Urinary bladder (tissue), 4 donors: ENCODE measurements at places on chromosomes 6 and 20.

DNA sequence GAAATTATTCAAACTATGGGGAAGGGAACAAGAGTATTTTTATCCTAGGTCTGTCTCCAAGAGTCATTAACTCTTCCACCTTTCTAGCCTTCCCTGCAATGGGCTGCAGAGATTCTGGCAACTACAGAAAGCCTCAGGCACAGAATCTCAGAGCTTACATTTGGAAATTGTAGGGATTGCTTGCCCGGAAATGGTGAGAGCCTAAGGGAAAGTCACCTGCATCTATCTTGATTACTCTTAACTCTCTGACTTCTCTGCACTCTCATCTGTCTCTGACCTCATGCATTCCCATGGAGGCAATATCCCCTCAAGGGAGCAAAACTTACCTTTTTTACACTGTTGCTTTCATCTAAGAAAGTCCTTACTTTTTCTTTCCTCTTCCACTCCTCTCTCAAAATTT is 513.2 kb upstream of the MARCKS start:
- no peak for DNase-seq

- no peak for DNase-seq
Observed at GRCh38 chr20:37516811-37517750, 4.0 kb upstream of the NNAT start.

DNA sequence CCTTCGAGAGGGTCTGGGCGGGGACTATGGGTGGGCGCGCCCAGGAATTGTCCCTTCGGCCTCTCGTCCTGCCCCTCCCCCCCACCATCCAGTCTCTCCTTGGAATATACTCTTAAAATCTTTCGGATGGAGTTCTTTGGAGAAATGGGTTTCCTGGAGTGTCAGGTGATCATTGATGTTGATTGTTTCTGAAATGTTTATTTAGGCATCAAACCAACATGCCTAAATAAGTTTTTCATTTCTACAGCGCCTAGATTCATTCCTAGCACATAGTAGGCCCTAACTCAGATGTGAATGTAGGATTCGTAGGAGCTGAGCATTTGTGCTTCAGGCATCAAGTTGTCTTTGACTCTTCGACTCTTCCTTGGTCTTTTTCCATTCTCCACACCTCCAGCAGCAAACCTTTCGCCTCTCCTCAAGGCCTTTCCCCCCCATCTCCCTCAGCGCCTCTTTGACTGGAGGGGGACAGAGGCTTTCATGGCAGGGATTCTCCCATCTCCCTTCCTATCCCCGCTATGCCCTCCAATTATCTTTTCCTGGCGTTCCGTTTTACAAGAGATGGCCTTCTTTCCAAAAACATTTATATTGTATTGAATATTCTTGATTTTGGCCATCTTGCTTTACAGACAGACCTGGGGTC is 610 bp downstream of the CASP8AP2 start:
- DNase-seq, result no peak

DNA sequence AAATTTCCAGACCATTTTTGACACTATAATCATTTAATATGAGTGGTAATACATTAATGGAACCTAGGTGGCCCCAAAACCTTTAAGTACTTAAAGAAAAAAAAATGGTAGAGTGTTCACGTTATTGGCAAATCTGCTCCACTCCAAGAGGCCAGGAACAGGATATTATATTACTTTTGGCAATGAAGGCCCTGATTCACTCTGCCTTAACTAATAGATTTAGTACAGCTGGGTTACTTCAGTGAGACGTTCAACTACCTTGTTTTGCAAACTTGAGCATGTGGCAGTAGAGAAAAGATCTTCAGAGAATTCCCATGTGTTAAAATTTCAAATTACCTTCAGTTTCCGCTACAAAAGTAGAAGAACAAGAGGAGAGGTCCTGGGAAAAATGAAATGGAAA is 12.8 kb downstream of the ADNP start:
- no peak for DNase-seq

DNA sequence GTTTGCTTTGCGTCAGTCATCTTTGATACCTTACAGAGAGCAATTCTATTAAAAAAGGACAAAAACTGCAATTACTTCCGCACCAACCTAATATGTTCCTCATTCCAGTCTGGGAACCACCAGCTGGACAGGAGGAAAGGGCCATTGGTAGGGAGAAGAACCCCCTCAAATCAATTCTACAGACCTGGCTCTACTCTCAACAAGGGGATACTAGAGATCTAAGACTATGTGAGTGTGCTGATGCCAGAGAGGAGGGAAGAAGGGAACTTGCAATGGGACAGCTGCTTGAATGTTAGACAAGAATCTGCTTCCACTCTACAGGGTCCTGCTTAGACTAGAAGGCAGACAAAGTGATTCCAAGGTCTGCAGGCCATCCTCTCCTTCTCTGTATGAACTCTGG is 13.3 kb downstream of the MRPS18A start:
- DNase-seq, result no peak
